NCI-H1092 (cell line): ENCODE measurements at places on chromosomes 12 and 14.

DNA sequence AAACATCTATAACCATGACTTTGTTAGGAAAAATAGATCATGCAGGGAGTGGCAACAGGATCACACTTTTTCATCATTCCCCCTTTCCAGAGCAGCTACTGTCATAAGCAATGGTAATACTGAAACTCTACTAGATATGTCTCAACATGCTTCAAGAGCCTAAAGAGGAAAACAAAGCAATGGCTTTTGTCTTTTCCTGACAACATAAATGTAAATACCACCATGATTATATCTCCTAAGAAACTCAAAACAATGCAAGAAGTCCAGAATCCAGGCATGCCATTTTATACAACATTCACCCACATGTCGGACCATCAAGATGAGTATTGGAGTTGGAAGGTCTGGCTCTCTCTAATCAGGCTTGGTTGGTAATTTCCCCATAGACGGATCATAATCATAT, 78.7 kb downstream of the KIF21A start:
- DNase-seq, result no peak

GRCh38 chr12:122672515-122672914, 30.6 kb downstream of the HCAR2 start:
- DNase-seq, result no peak

- no peak for DNase-seq
Observed at GRCh38 chr14:77400216-77400615, 23.0 kb downstream of the SAMD15 start.

DNA sequence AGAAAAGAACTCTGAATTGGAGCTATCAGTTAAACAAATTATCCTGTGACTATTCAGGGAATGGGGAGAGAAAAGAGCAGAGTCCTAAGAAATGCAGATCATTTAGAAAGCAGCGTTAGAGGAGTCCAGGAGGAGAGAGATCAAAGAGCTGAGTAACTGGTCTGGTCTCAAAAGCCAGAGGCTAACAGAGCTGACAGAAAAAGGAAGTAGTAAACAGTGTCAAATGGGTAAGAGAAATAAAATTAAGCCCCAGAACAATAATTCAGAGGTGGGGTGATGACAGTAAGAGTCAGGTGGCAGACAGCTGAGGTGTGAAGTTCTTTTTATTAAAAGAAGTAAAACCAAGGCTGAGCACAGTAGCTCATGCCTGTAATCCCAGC, 19.3 kb downstream of the GXYLT1 start:
- DNase-seq, result no peak

DNA sequence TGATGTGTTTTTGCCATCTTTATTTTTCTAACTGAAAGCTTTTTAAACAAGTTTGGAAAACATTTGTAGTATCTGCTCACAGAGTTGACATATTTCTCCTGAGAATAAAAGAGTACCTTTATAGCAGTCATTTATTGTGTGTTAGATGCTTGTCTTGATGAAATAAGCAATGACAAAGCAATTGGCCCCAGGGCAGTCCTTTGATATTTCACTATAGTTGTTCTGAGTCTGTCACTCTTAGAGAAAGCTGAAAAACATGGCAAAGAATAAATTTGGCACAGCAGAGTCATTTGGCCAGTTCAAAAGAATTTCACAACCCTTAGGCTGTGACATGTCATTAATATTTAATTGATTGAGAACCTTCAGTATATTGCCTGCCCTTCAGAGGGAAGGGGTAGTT, 166.2 kb downstream of the PTPRO start:
- DNase-seq, result no peak

GRCh38 chr12:57518176-57518919, 2.0 kb downstream of the DDIT3 start:
- no peak for DNase-seq

GRCh38 chr14:61641914-61642613, 53.2 kb upstream of the HIF1A start:
- no peak for DNase-seq

DNA sequence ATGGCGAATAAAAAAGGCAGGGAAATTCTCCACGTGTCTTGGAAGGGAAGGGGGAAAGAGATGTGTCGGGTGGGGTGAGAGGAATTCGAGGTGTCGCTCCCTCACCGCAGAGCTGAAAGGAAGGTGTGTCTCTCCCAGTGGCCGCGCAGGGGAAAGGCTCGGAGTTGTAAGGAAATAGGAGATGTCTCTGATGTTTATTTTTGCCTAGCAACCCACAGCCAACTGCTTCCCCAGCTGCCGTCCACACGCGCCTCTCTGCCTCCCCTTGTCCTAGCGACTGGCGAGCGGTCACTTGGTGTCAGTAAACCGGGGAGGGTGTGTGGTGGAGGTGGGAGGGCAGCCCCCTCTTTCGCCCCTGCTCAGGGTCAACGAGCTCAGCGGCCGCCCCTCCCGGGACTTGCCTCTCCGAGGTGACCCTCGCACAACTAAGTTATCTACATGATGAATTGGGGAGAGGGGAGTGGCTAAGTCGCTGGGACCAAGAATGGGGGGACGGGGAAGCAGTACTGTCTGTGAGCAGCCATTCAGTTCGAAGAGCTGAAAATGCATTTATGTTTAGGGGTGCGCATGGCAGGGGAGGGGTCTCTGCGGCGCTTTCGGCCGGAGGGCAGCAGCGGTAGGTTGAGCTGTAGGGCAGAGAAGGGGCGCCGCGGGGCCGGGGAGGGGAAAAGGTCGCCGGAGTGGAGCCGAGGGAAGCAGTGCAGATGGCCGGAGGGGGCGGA, 585 bp upstream of the DYRK2 start:
- peak; percentile 61 for DNase-seq

GRCh38 chr14:79613625-79614024, 597.7 kb downstream of the DIO2 start:
- no peak for DNase-seq
